Fibroblast of upper back skin (primary cell): ENCODE measurements at places on chromosomes 1 and 21.

DNA sequence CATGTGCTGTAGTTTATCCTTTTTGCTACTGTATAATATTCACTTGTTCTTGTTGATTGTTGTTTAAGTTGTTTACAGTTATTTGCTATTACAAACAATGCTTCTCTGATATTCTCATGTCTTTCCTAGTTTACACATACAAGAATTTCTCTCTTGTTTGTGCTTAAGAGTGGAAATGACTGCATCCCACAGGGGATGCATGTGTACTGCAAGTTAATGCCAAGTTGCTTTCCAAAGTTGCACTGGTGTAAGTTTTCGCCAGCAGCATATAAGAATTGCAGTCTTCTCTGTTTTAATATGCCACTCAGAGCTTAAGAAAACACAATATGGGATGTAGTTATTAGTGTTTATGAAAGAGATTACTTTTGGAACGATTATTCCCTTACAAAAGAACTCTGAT is 97.7 kb downstream of the NEK7 start:
- no peak for DNase-seq

- DNase-seq = no peak
These were observed 16.5 kb downstream of the NADK start for GRCh38 chr1:1761504-1762376.

- DNase-seq = no peak
These were observed 211.2 kb downstream of the ATG4C start for GRCh38 chr1:62995173-62995572.

DNA sequence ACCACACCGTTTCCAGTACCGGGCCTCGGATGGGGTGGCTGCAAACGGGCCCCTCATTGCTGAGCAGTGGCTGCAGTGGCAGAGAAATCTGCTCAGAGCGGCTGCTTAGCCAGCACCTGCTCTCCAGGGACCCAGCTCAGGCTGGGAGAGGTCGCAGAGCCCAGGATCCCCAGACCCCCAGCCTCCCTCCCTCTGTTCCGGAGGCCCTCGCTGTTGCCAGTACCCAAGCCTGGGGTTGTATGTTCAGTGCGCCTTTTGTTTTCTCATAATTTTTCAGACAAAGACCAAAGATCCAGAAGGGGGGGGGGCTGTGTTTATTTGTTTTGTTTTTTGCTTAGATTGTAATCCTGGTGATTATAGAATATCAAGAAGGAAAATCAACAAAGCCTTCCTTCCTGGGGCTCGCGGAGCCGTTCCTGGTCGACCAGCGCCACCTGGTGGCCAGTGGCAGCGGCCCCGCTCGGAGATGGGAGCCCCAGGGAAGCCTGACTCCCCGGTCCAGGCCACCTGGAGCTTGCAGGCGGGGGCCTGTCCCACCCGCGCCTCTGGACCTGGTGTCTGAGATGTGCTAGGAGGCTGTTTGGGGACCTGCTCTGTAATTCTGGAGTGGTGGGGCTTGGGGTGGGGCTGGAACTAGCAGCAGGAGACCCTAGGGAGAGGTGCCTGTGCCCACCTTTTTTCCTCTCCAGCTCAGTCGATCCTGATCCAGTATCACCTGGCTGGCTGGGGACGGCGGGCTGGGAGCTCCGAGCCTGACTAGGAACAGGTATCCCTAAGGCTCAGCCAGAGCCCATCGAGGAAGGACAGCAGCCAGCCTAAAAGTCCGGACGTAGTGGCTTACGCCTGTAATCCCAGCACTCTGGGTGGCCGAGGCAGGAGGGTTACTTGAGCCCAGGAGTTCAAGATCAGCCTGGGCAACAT is 123.9 kb upstream of the VAMP3 start:
- DNase-seq = peak; percentile 51

DNA sequence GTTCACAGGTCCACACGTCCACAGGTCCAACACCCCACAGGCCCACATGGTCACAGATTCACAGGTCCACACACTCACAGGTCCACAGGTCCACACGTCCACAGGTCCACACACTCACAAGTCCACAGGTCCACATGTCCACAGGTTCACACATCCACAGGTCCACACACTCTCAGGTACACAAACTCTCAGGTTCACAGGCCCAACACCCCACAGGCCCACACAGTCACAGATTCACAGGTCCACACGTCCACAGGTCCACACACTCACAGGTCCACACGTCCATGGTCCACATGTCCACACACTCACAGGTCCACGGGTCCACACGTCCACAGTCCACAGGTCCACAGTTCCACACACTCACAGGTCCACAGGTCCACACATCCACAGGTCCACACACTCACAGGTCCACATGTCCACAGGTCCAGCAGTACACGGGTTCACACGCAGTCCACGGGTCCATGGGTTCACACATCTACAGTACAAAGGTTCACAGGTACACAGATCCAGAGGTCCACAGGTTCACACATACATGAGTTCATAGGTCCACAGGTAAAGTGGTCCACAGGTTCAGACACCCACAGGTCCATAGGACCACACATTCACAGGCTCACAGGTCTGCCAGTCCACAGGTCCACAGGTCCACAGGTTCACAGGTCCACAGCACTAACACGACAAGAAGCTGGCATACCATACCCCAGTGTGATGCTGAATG is 39.3 kb upstream of the COL6A2 start:
- no peak for DNase-seq

GRCh38 chr1:236862615-236863211 is 67.6 kb downstream of the MTR start:
- no peak for DNase-seq

GRCh38 chr21:34962586-34963222 is 86.4 kb downstream of the RUNX1 start:
- no peak for DNase-seq

- DNase-seq = no peak
These were observed 136.9 kb downstream of the CDC7 start for GRCh38 chr1:91637539-91637994.

DNA sequence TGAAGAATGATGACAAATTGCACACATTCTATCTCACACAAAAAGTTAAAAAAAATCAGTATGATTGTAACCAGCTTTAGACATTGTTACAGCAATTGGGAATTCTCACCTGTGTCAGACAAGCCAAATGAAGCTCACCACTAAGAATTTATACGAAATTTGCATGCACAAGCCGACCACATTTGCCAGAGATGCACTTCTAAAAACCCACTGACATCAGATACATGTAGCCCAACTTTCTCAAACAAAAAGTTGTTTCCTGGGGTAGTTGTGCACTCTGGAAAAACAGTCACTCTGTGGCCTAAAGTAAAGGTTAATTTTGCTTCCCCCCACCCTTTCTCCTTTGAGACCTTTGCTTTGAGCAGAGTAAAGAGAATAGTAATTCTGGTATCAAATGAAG is 67.9 kb upstream of the IL12RB2 start:
- DNase-seq = no peak

DNA sequence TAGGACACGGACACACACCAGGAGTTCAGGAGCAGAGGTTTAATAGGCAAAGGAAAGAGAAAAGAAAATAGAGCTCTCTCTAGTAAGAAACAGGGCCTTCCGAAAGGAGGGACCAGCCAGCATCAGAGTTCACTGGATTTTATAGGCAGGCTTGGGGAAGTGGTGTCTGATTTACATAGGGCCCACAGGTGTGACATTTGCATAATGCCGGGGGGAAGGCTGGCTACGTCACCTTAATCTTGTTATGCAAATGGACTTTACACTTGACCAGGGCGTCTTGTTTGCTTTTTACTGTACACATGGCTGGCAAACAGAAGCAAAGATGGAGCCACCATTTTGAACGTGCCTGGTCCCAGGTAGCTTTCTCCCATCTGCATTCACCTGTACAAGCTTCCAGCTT is at the start of gene OR14A16:
Gene OR14A16, minus strand, starts transcription at position 97 of the 400 bp plus-strand sequence. CDS start 8,390 bp downstream, outside the sequence.
- no peak for DNase-seq

DNA sequence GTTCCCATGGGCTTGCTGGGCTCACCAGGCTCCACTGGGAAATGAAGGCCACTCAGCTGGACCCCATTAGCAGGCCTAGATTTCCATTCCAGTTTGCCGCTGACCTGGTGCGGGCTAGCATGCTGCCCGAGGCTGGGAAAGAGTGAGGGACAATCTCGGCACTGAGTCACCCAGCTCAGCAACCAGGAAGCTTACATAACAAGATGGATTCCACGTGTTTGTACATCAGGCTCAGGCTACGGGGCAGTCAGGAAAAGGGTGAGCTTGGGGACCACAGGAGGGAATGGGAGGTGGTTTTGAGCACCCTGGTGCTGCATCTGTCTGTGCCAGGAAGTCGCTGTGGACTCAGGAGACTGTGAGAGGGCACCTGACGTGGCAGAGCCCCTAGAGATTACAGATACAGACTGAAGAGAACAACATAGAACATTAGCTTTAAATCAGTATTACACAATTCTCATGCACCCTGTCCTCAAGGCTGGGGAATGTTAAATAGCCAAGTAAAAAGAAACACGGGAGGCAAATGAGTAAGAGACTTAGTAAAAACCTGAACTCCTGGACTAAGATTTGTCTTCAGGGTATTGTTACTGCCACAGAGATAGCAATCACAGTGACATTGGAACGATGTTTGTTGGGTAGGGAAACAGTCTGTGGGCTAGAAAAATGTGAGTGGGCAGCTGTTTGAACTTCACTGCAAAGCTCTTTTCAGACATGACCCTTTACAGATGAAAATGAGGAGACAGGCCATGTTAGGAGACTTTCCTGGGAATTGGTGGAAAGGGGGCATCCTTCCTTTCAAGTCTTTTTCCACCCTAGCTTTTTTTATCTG is 51.1 kb downstream of the GLUL start:
- DNase-seq = no peak

GRCh38 chr1:27438621-27439061 is 46.2 kb downstream of the GPR3 start:
- DNase-seq = no peak

DNA sequence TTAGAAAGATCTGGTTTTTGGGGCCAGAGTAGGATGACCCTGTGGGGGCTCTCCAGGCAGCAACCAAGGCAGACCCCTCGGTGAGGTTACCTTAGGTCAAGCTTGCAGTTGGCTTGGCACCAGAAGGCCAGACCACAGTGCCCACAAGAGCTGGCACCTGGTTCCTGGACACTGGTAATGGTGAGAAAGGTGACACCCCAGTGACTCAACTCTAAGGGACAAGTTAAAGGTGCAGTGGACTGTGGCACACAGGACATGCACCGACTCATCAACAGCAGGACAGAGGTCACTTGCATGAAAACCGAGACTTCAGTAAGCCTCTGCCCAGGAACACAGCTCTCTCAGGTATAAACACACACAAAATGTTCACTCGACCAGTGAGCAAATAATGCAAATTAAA is 6.7 kb downstream of the LRRC38 start:
- no peak for DNase-seq

DNA sequence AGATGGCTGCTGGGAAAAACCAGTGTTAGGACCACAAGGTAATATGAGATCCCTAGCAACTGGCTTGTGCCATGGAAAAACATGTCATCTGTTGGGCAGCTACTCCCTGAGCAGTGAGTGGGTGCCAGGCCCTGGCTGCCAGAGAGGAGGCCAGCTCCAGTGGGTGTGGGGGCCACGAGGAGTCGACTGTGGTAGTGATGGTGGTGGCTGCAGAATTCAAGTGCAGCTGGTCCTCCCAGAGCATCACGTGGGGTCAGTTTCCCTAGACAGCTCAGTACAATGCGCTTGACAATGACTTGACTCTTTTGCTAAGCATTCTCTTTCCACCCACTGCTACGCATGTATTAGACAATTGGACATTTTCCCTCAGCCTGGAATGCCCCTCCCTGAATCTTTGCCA is 14.5 kb upstream of the CDC42 start:
- no peak for DNase-seq

DNA sequence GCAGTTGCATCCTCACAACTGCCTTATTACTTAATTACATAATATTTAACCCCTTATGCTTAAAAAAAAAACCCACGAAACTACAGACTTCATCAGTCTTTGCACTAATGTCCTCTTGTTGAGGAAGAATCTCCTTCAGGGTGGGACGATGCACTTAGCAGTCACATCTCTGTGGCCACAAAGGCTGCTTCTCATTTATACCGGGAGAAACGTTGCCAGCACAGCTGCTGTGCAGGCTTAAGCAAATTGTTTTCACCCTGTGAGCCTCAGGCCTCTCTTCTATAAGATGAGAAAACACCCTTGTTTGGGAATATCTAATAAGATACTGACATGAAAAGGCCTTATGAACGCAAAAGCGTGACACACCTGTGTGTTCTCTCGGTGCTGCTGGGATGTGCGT is 2.9 kb upstream of the OBSCN start:
- no peak for DNase-seq

GRCh38 chr1:156908955-156909354 is 11.5 kb upstream of the LRRC71 start:
- no peak for DNase-seq

- DNase-seq = no peak
These were observed 287.8 kb upstream of the RGS18 start for GRCh38 chr1:191870490-191870889.

DNA sequence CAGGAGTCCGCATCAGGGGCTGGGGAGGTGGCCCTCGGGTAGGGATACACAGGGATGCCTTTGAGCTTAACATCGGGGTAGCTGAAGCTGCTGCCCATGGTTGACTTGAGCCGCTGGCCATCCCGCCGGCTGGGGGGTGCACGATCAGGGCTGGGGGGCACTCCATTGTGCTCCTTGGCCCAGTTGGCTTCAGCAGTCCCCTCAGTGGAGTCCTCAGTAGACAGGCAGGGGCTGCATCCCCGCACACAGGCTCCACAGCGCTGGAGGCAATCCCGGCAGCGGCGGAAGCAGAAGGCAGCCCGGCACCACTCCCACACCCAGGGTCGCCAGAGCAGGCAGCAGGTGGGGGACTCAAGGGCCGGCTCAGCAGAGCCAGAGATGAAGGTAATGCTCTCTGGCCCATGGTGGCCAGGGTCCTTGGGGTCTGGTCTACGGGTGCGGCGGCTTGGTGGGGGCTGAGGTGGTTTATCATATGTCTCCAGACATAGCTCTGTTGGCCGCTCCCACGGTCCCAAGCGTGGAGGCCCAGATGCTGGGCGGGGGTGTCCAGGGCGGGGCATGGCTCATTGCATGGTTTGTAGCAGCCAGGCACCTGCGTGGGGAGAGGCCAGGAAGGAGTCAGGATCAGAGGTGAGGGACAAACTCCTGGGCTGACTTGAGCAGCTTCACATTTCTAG is 8.3 kb downstream of the KDF1 start:
- no peak for DNase-seq

GRCh38 chr21:36852864-36853263 is 113.6 kb downstream of the HLCS start:
- no peak for DNase-seq

DNA sequence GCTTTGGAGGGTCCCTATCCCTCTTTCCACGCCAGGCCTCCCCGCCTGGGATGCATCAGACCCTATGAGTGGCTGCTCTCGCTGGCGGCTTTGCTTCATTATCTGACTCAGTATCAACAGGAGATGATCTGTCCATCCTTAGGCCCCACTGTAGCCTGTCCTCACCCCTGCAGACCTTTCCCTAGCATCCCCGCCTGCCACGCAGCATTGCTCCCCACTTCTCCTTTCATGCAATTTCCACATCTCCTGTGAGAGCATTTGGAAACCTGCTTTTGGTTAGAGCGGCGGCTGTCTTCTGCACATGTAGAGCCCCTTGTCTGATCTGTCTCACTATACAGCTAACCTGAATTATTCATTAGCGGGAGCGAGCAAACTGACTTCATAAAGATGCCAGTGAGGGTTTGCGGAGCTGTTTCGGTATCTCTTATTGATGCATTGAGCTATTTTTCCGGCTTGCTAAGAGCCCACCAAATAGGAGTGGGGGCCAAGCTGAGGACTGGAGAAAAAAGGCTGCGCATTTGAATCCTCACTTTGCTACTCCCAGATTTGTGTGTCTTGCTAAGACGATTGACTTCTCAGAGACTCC is 40.0 kb upstream of the ATP2B4 start:
- no peak for DNase-seq
